ENCODE measurements at places on chromosomes 2 and 18. TPM values are rescaled to one million over a fixed set of nuclear protein-coding genes. Genes with fewer than 3 reads are reported as not detected.

- no peak for DNase-seq
Observed at GRCh38 chr2:44663471-44664073, 277.9 kb upstream of the SIX3 start.

- DNase-seq, result no peak
Observed at GRCh38 chr2:230944757-230945372, 19.8 kb upstream of the GPR55 start.

DNA sequence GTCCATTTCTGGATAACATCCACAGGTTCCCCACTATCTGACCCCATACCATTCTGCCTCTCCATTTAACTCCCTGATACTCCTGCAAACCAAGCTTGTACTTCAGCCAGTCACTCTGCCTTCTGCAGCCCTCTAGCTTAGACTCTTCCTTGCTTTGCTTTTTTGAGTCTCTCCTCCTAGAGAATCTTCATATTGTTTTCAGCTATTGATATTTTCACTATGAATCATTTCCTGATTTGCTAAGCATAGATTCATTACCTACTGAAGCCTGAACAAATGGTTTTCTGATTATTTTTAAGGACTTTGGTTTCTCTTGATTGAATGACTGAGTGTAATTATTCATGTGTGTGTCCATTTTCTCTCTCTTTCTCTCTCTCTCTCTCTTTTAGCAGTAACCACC, 2102.3 kb upstream of the CELF4 start:
- DNase-seq, result no peak

GRCh38 chr2:60152226-60152833, 401.1 kb downstream of the BCL11A start:
- no peak for DNase-seq

GRCh38 chr2:27494944-27495554, at the start of gene FNDC4:
Gene FNDC4 (minus strand): TSS chr2:27495200. CDS start chr2:27494679, 521 bp downstream.
- DNase-seq, result no peak

- DNase-seq, result no peak
Observed at GRCh38 chr18:5467671-5468070, 76.1 kb downstream of the EPB41L3 start.

DNA sequence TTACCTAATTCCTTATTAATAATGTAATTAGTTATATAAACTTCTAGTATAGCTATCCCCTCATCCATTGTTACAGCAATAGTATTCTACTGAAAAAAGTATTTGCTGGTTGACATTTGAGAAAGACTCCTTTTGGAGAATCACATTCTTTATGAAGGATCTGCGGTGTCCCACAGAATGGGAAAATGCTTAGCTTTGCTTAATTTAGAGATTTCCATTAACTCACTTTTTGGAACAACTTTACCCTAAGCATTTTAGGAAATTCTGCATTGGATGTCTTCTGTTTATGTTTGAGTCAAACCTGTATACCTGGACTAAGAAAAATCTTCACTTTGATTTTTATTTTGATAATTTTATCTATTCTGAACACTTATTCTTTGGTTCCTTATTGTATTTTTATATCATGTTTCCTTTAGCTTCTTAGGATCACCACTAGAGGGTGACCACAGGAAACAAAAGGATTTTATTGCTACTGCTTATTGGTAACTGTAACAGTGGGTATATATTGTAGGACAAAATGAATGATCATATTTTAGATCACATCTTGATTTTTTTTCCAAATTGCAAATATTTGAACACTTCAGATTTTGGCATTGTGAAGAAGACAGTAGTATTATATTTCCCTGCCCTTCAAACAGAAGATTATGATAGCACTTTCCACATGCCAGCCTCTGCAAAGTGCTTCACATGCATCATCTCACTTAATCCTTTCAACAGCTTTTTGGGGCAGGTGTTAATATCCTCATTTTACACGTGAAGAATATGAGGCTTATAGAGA, 79.6 kb downstream of the MIB1 start:
- no peak for DNase-seq

DNA sequence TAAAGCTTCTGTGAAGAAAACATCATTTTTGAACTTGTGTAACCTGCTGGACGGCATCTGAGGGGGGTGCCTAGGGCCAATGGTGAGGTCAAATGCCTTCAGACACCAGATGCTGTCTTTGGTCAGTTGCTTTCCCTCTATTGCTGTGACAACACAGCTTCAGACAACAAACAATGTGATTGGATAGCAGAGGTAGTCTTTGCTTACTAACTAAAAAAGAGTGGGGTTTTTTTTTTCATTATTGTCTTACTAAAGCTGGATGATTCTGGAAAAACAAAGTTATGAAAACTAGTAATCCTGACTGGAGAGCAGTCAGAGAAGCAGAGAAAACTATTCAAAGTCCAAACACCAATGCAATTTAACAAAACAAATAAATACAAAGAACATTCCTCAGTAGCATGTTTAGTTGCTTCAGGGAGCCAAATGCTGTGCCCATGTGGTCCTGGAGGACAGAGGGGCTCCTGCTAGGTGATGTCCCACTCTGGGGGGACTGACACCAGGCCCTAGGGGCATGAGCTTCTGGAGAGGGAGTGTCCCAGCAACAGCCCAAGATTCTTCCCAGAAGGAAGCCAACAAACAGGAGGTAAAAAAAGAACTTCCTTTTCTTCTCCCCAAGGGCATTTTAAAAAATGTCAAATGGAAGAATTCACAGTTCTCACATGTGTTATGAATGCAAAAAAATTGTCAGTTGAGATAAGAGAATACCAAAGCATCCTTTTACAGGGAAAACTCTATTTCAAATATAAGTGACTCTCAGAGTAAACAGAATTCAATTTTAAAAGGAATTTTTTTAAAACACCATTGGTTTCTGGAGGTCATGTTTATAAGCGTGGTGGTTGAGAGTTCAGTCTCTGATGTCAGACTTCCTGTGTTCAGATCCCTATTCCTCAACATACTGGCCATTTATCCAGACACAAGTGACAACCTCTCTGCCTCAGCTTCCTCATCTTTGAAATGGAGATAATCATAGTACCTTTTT, 181.1 kb upstream of the PGAP1 start:
- DNase-seq, result no peak

- DNase-seq, result no peak
Observed at GRCh38 chr2:63436488-63436887, 151.8 kb downstream of the WDPCP start.

DLX2 gene
- 0.09 TPM for total RNA-seq

EGR4 gene
- total RNA-seq, result 0.05 TPM

EFHD1 gene
- total RNA-seq, result 0.33 TPM

Data from thymus (tissue), 14 donors.